ENCODE measurements at places on chromosomes 5 and 9.

DNA sequence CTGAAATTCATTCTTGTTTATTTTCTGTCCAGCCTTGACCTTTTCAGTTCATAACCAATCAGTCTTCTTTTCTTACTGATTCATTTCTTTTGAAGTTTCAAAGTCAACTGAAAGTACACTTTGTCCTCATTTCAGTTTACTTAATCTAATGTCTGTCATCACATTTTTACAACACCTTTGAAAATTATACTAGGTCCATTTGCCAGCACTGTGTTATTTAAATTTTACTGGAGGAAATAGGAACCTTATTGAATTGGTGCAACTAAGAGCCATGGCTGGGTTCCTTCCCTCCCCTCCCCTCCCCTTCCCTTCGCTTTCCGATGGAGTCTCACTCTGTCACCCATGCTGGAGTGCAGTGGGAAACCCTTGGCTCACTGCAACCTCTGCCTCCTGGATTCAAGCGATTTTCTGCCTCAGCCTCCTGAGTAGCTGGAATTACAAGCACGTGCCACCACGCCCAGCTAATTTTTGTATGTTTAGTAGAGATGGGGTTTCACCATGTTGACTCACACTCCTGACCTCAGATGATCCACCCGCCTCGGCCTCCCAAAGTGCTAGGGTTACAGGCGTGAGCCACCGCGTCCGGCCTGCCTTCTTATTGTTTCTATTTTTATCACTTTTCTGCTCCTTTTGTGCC lies 6.3 kb downstream of the RMI1 start:
- DNase-seq, result no peak

GRCh38 chr5:14034963-14035362 lies 90.5 kb upstream of the DNAH5 start:
- no peak for DNase-seq

GRCh38 chr5:140341591-140341990 lies 4.8 kb downstream of the HBEGF start:
- no peak for DNase-seq

DNA sequence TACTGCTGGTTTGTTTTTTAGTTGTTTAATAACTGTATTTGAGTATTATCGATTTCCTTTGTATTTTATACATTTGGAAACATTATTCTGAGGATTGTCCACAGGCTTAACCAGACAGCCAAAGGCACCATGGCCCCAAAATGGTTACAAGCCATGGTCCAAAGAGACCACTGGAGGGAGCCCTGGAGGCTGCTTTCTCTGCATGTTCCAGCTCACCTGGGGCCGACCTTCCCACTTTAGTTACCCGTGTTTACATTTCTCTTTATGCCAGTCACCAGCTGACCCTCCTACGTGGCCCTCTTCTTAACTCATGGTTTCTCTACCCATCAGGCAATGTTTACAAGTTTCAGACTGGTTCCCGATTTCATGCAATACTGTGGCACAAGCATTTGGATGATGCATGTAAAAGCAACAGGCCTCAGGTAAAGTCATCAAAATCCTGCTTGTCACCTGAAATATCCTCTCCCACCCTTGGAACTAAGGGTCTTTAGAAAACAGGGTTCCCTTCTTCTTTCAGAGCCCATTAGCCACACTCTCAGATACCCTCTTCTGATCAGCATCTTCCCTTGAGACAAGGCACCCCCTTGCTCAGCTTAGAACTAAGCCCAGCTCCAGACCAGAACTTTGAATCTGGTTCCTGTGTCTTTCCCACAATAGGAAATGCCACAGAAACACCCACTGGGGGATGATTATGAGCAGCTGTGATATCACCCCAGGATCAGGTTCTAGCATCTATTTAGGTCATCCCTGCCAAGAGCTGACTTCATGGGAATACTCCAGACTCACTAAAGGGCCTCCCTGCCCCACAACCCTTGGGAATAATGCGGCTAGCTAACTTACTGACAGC lies 49.9 kb upstream of the GARNL3 start:
- peak; percentile 90 for DNase-seq

DNA sequence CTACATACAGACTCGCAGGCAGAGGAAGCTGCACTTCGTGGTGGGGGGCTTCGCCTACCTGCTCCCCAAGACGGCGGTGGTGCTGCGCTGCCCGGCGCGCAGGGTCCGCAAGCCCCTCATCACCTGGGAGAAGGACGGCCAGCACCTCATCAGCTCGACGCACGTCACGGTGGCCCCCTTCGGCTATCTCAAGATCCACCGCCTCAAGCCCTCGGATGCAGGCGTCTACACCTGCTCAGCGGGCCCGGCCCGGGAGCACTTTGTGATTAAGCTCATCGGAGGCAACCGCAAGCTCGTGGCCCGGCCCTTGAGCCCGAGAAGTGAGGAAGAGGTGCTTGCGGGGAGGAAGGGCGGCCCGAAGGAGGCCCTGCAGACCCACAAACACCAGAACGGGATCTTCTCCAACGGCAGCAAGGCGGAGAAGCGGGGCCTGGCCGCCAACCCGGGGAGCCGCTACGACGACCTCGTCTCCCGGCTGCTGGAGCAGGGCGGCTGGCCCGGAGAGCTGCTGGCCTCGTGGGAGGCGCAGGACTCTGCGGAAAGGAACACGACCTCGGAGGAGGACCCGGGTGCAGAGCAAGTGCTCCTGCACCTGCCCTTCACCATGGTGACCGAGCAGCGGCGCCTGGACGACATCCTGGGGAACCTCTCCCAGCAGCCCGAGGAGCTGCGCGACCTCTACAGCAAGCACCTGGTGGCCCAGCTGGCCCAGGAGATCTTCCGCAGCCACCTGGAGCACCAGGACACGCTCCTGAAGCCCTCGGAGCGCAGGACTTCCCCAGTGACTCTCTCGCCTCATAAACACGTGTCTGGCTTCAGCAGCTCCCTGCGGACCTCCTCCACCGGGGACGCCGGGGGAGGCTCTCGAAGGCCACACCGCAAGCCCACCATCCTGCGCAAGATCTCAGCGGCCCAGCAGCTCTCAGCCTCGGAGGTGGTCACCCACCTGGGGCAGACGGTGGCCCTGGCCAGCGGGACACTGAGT lies 255.9 kb downstream of the SAXO1 start:
- no peak for DNase-seq

DNA sequence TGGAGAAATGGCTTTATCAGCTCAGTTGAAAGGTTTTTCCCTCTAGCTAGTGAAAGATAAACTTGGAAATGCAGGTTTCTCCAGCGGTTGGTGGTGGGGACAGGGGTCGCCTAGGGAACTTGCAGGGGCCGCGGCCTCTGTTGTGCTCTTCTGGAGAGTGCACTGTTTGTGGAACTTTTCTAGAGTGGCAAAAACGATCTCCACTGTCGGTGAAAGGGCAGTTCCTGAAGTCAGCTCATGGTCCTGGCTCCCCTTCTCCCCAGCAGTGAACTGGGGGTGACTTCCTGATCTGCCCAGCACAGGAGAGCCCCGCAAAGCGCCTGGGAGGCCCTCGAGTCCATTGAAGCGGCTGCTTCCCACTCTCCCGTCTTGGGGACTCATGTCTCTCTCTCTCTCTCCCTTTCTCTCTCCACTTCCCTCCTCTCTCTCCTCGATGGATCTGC lies 3.2 kb downstream of the IRX1 start:
- no peak for DNase-seq
